Activated naive CD4-positive, alpha-beta T cell (primary cell): ENCODE measurements at places on chromosomes 6 and 20.

DNA sequence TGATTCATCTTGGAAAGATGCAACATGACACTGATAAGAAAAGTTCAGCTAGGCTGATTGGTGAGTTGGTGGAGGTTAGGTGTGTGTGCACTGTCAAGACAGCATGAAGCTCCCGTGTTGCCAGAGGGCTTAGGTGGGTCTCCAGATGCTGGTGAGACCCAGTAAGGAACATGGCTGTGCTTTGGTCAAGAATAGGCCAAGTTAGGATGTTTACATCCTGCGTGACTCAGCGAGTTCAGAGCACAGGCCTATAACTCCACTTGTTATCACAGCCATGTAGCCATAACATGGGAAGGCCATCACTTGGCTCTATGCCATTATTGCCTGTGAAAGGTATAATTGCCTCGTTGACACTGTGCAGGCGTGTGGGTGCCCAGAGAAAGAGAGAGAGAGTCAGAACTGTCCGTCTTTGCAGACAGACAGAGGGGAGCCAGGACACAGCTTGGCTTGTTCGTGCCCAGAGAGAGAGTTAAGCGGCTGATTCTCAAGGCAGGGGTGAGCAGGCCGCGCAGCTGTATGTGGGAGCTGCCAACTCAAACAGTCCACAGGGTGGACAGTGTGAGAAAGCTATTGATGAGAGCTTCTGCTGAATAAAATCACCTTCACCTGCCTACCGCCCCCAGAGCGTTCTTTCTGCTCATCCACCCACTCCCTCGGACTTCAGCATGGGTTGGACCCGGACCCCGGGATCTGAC lies 43.5 kb downstream of the OR2B6 start:
- no peak for DNase-seq

- no peak for DNase-seq
Observed at GRCh38 chr20:35991142-35991771, 22.9 kb downstream of the CNBD2 start.

DNA sequence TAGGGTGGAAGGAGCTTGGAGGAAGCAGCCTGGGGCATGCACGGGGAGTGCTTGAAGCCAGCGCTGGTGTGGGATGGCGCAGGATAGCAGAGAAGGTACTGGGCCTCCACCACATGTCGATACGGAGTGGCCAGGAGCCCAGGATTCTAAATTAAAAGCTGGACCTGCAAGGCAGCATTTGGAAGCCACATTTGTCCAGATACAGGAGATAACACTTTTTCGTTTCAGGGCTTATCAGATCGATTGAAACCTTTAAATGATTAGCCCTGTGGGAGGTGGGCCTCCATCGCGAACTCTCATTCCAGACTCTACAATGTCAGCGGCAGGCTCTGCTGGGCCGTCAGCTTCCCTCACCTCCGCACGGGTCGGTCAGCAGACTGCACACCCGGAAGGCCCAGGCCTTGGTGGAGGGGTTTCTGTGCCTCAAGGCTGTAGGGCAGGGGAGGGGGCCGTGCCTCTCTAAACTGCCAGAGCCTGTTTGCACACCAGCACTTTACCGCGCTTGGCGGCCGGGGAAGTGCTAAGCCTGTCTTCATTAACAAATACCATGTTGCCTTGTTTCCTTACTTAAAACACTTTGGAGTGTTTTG lies 17.9 kb downstream of the EDN3 start:
- no peak for DNase-seq

- DNase-seq: no peak
Observed at GRCh38 chr6:3323148-3323547, 64.4 kb downstream of the PSMG4 start.

DNA sequence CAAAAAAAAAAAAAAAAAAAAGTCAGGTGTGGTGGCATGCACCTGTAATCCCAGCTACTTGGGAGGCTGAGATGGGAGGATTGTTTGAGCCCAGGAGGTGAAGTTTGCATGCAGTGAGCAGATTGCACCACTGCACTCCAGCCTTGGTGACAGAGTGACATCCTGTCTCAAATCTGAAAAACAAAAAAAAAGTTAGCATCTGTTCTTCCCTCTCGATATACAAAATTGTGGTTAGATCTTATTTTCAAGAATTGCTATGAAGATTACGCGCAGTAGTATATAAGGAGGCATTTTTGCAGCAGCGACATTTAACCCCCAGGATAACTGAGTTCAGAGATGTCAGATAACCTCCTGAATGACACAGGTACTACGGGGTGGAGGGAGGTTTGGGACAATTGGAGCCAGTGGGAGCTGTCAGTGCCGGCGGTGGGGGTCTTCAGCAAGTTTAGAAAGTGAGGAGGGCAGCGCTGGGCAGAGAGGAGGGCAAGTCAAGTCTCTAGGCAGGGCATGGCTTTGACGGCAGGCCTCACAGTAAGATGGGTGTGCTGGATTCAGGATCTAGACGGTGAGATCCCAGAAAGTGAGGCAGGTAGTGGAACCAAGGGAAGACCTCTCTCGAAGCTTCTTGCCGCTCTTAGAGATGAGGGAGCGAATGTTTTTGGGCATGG lies 26.2 kb upstream of the MRPS18A start:
- no peak for DNase-seq

DNA sequence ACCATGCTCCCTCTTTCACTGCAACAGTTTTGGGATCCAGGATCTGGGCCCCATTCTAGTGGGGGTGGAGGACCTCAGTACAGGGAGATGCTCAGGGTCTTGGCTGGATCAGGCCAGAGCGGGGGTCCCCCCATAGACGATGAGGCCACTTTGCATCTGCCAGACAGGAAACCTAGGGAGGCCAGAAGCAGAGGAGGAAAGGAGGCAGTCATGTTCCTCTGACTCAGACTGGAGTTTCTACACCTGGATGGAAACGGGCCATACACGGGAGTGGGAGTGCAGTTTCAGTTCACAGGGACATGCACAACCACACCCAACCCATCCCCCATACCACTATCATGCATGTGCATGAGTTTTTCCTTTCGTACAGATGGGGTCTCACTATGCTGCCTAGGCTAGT lies 3.6 kb upstream of the EMILIN3 start:
- no peak for DNase-seq

DNA sequence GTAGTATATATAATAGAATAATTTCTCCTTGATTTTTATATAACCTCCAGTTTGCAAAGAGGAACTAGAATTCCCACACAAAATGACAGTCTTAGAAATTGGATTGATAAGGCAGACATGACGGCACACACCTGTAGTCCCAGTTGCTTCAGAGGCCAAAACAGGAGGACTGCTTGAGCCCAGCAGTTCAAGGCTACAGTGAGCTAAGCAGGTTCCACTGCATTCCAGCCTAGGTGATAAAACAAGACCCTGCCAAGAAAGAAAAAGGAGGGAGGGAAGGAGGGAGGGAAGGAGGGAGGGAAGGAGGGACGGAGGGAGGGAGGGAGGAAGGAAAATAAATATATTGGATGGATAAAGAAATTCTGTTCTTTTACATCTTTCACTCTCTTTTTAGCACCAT lies 77.6 kb upstream of the SASH1 start:
- DNase-seq: no peak

DNA sequence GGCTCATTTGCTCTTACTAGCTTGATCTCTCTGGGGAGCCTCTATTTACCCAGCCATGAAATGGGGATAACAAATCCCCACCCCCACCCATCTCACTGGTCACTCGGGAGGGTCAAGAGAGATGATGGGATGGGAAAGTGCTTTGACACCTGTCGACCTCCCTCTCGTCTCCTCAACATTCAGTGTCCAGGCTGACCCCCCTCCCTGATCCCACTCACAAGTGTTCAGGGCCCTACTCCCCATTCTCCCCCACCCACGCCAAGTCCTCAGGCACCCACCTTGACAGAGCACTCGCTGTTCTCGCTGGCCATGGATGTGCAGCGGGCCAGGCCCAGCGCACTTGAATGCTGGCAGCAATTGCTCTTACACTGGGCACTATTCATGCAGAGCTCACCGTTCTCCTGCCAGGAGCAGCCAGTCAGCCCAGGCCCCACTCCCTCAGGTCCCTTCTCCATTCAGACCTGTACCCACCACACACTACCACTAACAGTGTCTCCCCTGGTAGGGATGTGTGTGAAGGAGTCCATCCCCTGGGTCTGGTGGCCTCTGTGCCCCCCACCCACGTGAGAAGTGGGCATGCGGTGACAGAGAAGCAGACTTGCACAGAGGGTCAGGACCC lies 1.6 kb downstream of the CLPS start:
- no peak for DNase-seq

GRCh38 chr6:142443102-142443501 lies 141.3 kb downstream of the ADGRG6 start:
- DNase-seq: no peak

DNA sequence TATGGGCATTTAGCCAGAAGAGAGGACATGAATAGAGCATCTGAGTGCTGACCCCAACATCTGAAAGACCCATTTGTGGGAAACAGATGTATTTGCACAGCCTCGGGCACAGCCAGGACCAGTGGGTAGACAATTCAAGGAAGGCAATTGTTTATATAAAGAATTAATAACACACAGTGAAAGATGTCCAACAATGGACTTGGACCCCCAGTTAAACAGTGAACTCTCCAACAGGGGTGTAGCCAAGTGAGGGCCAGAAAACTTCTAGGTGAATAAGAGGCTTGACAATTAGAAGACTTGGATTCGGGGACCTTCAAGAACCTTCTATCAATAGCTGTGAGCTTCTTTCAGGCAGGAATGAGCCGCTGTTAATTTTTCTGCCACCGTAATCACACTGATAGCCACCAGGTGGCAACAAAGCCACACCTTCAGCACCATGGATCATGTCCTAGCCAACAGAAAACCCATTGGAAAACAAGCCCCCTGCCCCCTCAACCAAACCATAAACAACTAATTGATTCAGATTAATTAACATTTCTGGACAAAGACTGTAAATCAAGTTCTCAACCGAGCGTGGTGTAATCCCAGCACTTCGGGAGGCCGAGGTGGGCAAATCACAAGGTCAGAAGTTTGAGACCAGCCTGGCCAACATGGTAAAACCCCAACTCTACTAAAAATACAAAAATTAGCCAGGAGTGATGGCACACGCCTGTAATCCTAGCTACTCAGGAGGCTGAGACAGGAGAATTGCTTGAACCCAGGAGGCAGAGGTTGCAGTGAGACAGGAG lies 8.8 kb upstream of the SRSF6 start:
- DNase-seq: peak; percentile 16

- no peak for DNase-seq
Observed at GRCh38 chr20:10113746-10114145, 79.0 kb downstream of the ANKEF1 start.

DNA sequence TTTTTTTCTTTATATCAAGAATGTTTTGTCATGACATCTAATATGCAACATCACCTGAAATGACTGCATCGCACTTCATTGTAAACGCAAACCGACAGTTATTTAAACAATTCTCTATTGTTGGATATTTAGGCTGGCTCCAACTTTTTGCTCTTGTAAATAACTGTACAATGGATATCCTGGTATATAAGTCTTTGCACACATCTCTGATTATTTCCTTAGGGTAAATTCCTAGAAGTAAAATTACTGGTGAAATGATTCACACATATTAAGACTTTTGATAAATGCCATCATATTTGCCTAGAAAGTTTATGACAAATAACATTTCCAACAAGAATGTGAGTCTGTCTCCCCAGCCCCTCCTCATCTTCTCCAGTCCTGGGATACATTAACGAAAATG lies 154.7 kb downstream of the TFAP2C start:
- no peak for DNase-seq

- no peak for DNase-seq
Observed at GRCh38 chr20:32664012-32664677, 9.6 kb downstream of the C20orf203 start.

DNA sequence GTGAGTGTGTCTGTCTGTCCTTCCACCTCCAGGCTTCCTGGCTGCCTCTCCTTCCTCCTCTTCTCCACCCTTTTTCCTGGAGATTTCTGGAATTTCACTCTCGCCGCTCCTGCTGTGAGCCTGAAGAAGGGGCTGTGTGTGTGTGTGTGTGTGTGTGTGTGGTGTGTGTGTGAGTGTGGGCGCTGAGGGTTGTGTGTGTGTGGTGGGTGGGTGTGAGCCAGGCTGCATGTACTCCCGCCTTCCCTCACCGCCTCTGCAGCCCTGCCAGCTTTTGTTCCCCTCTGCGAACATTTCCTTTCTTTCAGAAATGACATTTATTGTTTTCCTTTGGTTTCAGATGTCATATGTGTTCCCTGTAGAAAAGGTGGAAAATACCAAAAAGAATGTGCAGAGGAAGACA lies 76.0 kb downstream of the SRC start:
- no peak for DNase-seq

DNA sequence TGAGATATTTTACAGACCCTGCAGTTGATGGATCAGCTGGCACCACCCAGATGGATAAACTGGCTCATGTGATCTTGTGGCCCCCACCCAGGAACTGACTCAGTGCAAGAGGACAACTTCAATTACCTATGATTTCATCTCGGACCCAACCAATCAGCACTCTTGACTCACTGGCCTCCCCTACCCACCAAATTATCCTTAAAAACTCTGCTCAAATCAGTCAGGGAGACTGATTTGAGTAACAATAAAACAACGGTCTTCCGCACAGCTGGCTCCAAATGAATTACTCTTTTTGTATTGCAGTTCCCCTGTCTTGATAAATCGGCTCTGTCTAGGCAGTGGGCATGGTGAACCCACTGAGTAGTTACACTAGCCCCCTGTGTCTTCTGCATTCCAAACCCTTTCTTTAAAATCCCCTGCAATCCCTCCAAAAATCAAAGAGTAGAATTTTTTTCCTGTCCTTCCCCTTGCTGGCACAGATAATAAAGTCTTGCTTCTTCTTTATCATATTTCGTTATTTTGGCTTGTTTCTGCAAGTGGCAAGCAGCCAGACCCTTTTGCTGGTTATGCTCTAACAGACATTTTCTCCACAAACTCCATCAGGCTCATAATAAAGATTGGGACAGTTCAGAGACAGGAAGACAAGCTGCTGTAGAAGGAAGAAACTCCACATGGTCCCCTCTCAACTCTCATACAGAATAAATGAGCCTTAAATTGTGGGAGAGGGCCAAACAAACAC lies 48.3 kb downstream of the OR2B6 start:
- DNase-seq: no peak

DNA sequence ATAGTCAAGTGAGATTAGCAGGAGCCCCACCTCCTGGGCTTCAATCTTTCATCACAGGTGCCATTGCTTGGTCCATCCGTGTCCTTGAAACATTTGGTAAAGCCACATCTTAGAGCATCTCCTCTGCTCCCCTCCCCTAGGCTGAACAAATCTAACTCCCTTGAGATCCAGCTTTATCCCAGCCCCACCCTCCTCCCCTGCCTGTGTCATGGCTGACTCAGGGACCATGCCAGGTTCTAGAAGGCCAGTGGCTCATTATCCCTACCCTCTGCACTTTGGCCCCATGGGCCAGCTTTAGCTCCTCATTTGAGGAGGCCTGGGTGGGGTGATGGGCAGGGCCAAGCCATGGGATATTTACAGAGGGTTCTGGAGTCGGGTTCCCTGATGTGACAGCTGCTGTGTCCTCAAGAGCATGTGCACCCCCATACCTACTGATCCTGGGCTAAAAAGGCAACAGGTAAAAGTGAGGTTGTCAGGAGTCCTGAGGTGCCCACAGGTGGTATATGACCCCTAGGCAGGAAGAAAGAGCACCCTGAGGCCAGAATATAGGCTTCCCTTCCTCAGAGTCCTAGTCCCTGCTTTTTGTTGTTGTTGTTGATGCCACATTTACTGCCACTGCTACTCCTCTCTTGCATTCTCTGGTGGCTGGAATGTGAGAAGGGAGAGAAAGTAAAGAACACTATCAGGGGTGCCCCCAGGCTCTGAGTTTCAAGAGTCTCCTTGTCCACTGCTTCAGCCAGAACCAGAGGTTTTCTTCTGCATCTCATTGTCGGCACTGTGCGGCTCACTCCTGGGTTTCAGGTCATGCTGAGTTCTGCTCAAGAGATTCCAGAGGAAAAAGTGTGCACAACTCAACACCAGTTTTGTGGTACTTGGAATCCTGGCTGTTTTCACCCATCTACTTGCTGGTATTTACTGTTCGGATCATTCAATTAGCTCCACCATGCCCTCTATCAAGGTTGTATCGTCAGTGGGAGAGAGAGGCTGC lies 228.4 kb downstream of the LRFN2 start:
- no peak for DNase-seq
